ENCODE measurements at places on chromosomes 13 and 19.

DNA sequence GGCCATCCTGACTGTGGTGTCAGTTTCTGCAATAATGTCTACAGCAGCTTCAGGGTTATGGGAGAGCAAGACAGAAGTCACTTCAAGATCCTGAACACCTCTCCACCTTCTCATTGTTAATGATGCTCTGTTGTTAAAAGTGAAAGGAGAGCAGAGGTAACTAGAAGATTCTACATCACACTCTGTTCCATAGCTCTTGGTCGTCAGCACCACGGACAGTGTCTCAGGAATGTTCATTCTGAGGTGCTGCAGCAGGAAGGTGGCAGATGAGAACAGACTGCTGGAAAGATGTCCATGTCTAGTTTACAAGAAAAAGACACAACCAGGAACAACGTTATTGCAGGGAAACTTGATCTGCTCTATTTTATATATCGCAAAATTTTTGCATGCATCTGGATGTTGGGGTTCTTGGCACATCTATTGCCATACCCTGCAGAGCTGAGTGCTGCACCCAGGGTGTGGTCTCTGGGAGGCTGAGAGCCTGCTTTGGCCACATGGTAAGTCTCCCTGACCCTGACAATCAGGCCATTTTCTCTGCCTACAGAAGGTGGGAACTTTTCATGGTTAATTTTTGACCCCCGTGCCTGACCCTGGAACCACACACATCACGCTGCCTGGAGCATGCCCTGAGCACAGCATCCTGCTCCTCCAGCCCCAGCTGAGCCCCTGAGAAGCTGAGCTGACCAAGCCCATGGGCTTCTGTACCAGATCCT lies 12.7 kb downstream of the CEACAM21 start:
- DNase-seq, result peak; percentile 27

DNA sequence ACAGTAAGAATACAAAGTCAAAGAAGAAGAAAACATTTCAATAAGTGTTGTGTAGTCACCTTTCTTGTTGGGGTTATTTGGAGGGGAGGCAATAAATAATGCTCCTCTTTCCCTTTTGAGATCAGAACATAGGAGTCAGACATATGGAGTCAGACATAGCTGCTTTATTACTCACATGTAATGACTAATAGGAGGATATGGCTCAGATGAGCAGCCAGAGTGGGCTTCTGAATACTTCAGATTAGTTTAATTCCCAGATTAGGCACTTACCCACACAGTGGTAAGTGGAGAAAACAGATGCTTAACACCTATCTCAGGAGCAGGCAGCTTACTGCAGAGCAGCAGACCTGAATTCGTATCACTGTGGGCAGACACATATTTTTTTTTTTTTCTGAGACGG lies 31.7 kb upstream of the C1QTNF9B start:
- DNase-seq, result no peak

- DNase-seq, result no peak
Observed at GRCh38 chr19:46733690-46734292, 12.1 kb upstream of the FKRP start.

DNA sequence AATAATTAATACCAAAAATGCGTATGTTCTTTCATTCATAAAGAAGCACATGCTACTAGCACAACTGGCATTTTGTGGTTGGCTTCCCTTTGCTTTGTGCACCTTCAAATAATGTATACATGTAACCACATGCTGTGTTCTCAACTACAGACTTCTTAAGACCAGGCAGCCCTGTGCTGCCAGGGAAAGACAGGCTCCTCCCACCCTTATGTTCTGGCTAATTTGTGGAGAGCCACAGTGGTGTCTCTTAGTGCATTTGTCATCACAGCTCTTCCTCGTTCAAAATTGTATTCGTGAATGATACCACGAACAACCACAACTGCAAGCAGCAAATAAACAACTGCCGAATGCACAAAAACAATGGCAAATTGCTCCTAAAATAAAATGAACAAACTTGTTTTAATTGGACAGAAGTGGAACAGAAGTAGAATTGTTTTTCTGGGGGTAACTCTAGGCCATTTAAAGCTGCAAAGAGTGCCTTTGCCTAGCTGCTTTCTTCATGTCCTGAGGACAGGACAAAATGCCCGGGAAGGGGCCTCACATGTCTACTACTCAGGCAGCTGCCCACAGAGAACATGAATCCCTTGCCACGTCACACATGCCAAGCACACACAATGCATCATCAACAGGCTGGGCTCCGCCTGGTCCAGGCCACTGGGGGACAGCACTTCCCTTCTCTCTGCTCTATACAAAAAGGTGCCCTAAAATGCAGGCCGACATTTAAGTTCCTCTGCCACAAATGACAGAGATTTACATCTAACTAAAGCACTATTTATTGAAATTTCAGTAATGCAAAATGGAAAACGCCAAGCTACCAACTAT lies 21.7 kb downstream of the IRS2 start:
- no peak for DNase-seq

GRCh38 chr13:43908156-43909126 lies 28.7 kb downstream of the LACC1 start:
- DNase-seq, result peak; percentile 3
